ENCODE measurements at places on chromosomes 2 and 18.

- no peak for DNase-seq
These were observed 71.3 kb downstream of the MYL12B start for GRCh38 chr18:3333056-3333720.

DNA sequence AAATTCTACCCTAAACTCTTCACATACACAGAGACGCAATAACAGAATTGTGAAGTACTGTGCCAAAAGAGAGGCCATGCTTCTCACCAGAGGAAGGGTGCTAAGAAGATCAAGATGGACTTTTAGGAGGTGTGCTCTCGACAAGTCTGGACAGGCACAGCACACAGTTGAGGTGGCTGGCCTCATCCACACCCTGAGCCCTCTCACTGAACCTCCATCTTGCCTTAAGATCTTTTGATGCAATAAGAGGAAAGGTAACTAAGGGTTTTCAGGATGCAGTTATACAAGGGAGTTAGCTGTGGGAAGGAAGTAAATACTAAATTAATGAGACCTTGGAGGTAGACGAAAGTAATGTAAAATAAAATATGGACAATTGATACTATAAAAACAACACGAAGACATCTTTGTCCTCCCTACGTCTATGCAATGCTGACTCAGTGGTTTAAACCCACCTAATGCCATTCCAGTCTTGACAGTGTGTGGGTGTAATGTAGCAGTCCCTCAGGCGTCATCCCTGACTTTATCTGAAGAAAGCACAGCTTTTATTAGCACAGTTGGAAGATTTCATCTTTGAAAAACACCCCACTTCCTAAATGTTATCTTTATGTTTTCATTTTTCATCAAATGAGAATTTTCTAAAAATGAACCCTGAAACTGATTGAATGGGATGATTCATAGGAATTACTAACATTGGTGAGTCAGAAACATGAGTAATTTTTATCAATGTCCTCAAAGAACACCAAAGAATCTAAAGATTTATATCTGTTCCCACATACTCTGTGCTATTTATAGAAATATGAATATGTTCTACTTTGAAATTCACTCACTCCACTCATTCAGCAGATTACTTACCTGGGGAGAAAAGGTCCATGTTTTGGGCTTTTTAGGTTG, 34.0 kb upstream of the MALL start:
- DNase-seq = no peak

DNA sequence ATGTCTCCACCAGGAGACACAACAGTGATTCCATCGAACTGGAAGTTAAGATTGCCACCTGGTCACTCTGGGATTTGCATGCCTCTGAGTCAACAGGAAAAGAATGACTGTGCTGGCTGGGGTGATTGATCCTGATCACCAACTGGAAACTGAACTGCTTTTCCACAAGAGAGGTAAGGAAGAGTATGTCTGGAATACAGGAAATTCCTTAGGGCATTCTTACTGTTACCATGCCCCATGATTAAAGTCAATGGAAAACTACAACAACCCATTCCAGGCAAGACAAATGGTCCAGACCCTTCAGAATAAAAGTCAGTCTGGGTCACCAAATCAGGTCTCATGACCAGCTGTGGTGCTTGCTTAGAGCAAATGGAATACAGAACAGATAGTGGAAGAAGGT, 12.0 kb upstream of the DDX1 start:
- no peak for DNase-seq

DNA sequence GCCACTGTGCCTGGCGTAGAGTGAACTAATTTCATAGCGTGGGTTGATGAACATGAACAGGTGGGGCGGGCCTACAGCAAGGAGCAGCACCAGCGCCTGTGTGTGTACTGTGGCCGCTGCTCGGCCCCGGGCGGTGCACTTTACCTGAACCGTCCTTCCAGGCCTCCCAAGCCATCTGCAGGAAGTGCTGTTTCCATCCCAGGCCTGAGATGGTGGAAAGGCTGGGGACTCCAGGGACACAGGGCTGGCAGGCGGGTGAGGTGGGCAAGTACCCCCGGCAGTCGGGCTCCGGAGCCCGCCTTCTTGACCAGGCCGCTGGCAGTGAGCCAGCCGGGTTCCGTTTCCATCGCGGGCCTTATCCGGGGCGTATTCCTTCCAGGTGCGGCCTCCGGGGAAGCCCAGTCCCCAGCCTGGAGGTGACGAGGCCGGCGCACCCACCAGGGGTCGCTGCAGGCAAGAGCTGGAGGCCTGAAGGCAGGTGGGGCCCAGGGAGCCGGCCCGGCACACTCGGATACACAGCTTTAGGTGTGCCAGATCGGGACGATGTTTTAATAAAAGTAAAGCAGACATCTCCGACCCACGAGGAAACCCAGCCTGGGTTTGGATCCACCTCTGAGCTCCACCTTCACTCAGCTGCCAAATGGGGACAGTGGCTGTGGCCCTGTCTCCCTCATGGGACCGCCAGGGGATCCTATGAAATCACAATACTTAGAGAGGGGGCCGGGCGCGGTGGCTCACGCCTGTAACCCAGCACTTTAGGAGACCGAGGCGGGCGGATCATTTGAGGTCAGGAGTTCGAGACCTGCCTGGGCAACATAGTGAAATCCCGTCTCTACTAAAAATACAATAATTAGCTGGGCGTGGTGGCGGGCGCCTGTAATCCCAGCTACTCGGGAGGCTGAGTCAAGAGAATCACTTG, 22.7 kb upstream of the PDIA6 start:
- DNase-seq = no peak

- no peak for DNase-seq
These were observed 24.3 kb downstream of the RHOB start for GRCh38 chr2:20471148-20471547.

GRCh38 chr2:138441916-138442315, 59.7 kb upstream of the SPOPL start:
- DNase-seq = no peak

- DNase-seq = no peak
These were observed 13.6 kb downstream of the ABI2 start for GRCh38 chr2:203341741-203342310.

GRCh38 chr2:9251154-9252001, 44.8 kb downstream of the ASAP2 start:
- no peak for DNase-seq

DNA sequence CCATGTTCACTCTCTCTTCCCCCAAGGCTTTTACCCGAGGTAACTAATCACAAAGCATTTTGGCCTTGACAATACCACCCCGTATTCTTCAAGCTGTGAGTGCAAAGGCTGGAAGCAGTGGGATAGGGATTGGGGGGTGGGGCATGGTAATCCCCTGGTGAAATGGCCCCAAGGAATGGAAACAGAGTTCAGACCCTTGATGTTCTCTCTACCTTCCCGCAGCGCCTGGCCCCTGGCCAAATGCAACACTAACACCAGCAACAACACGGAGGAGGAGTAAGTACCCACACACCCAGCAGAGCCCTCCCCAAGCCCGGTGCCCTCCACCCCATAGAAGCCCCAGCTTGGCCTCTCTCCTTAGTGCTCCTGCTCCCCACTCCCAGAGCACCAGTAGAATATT, 36.9 kb downstream of the CNGA3 start:
- no peak for DNase-seq

DNA sequence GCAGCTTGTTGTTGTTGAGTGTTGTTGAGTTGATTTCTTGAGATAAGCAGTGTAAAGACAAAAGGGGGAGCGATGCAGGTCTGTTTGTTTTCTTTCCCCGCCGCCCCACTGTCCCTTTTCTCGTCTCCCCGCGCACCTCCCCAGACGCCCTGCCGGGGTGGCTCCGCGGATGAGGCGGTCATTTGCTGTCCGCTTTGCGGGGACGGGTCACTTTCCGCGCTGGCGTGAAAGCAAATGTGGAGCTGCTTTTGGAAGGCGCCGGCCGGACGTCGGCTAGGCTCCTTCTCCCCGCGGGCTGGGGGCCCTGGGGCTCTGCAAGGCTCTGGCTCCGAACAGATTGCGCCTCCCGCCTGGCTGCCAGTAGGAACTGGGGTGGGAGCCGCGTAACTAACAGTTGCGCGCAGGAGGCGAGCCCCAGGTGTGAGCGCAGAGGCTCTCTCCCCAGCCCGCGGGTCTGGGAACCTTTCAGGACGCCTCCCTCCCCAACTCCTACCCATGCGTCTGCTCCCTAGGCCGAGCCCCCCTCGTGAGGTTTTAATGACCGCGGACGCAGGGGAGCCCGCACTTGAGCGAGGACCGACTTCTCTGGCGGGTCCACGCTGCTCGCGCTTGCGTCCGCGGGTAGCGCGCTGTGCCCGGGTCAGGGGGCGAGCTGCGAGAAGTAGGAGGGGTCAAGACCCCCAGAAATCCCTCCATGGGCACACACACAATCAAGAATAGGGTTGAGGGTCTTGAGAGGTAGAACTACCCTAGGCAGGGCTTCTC, 146.6 kb downstream of the MEIS1 start:
- DNase-seq = no peak

DNA sequence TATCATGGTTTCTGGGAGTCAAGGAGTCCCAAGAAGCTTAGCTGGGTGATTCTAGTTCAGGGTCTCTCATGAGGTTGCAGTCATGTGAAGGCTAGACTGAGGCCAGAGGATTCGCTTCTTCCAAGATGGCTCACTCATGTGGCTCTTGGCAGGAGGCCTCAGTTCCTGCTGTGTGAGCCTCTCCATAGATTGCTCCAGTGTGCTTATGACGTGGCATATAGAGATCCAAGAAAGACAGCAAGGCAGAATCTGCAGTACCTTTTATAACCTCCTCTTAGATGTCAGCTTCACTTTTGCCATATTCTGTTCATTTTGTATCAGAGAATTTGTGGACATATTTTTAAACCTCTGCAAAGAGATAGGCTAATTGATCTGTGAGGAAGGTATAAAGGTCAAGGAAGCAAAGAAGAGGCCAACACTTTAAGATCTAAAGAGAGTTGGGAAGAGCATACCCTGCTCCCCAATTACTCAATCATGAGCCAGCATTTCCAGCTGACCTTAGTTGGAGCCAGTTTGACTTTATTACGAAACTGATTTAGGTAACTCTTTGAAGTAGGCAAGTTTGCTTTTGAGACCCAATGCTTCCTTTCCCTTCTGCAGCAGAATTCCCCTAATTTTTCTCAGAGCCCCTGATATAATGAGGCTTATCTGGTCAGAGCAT, 134.7 kb downstream of the EML6 start:
- no peak for DNase-seq

DNA sequence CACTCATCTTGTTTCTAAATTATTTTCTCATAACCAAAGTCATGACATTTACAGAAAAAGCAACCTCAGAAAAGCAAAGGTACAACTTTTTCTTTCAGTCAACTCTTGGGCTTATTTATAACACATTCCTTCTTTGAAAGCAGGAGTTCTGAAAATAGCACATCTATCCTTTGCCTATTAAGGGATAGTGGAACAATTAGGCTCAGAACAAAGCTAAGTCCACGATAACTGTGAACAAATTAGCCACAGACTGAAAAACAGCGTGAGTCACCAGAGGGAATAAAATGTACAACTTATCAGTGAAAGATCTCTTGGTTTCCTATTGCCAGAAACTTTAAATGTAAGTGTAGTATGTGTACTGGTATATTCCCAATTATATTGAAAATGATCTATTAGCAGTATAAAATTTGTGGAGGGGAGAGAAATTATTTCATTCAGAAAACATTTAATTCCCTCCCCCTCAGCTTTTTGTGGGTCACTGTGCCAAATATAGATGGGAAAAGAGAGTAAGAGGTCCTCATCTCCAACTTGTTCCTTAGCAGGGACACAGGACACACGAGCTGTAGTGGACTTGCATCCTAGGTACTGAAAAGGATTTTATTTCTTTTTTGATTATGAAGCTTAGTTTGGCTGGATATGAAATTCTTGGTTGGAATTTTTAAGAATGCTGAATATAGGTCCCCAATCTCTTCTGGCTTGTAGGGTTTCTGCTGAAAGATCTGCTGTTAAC, 15.4 kb upstream of the MATN3 start:
- no peak for DNase-seq

DNA sequence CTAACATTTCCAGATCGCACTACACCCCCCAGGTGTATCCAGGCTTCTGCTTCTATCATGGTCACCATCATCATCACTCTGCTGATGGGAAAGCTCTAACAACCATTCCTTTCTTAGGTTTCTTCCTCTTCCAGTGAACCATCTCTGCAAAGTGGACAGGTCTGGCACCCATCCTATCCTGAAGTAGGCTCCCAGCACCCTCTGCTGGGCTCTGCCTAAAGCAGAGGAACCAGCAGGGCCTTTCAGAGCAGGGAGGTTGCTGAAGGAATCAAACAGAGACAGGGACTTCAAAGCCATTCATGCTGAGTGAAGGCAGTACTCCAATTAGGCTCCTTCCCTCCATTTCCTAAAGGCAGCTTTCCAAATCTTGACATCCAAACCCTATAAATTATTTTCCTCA, 27.2 kb upstream of the SATB2 start:
- DNase-seq = no peak

DNA sequence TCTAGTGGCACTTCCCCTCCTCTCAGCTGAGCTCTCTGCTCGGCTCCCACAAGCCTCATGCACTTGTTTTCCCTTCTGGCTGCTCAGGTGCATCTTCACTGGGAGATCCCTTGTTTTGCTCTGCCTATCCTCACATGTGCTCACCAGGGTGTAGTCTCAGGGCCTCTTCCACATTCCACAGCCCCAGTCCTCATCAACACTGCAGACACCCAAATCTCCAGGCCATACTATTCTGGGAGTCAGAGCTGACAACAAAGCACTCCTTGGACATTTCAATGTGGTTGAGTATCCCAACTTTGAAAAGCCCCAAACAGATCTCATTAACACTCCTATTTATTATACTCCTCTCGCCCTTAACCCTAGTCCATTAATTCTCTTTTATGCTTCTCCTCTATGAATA, 71.3 kb downstream of the CCDC93 start:
- DNase-seq = no peak

GRCh38 chr18:40464032-40464431, 1491.0 kb upstream of the PIK3C3 start:
- no peak for DNase-seq

DNA sequence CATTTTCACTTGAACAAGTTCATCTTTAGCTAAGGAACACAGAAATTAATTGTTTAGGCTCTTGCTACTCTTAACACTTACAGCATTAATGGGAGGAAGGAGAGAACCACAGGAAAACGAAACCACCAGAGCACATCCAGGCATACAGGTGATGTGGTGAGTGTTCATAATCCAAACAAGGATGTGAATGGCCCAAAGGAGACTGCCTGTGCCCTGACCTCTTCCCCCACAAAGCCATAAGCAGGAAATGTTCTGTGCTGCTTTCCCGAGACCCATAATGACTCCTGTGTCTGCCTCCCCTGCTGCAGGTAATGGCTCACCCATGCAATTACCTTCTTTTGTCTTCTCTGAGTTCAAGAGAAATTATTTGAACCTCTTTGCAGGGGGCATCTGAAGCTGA, 295.9 kb upstream of the LINC00305 start:
- no peak for DNase-seq

DNA sequence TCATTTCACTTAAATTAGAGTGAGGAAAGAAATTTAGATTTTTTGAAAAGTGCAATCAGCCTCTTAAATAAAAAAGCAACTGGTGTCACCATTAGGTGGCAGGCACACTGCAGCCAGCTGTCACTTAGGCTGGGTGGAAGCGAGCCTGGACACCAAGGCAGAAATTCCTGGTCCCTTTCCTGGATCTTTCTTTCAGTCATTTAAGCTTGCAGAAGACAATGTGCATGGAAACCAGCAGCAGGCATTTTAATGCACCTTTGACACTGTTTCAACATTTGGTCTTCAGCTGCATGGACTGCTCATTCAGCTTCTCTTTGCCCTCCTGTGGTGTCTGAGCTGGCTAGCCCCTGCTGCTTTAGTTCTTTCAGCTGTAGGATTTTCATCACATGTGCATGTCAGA, 61.0 kb downstream of the AQP4 start:
- DNase-seq = no peak
